ENCODE measurements at places on chromosomes 1 and 21.

- DNase-seq: no peak
Measured at GRCh38 chr1:177981200-177981599, 11.3 kb upstream of the SEC16B start.

- no peak for DNase-seq
Measured at GRCh38 chr1:28577738-28578536, 14.1 kb upstream of the RAB42 start.

DNA sequence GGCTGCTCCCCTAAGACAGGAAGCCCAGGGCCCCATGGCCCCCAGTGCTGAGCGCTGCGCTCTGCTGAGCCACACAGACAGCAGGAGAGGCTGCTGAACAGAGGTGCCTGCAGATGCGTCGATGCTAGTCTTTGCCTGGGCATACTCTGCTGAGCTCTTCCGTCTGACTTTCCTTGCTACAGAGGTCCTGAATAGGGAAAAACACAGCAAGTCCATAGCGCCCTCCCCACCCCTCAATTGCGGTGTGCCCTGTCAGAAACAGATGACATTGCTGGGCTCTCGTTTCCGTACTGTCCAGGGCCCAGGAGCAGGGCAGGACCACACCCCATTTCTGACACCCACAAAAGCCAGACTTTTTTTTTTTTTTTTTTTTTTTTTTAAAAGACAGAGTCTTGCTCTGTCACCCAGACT is 252.5 kb downstream of the SDCCAG8 start:
- no peak for DNase-seq

DNA sequence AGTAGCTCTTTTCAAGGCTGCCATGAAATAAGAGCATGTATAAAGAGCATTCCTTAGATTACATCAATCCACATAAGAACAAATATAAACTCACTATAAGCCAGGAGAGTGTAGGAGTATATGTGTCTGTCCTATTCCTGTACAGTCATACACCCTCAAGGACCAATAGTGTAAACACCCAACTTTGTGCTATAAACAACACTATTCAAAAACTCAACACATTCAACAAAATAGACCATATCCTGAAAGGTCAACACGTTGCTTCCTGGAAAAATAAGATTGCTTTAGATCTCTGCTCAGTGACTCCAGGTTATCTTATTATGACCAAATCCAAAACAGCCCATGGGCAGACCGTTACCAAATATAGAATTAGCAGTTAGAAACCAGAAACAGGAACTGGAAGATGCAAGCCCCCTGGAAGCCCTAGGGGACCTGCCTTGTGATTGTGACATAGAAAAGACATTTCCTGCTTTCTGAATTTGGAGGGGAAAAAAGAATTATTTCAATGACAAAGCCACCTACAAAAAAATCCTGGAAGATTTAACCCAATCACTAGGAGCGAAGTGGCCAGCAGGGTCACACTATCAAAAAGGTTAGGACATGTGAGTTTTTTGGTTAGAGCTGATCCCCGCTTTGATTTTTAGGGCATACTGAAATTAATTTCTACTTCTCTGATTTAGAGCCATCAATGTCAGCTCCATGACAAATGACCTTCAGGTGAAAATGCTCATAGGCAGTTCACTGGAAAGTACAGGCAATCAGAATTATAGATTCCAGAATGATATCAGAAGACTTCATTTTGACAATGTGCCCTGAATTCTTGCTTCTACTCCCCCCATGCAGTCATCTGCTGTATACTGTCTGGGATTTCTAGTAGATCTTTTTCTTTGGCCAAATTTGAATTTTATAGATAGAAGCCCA is 59.9 kb downstream of the LRRC8C start:
- no peak for DNase-seq

- no peak for DNase-seq
Measured at GRCh38 chr1:18058981-18059605, 48.5 kb upstream of the IGSF21 start.

GRCh38 chr1:47478090-47478489 is 40.2 kb downstream of the FOXD2 start:
- no peak for DNase-seq

DNA sequence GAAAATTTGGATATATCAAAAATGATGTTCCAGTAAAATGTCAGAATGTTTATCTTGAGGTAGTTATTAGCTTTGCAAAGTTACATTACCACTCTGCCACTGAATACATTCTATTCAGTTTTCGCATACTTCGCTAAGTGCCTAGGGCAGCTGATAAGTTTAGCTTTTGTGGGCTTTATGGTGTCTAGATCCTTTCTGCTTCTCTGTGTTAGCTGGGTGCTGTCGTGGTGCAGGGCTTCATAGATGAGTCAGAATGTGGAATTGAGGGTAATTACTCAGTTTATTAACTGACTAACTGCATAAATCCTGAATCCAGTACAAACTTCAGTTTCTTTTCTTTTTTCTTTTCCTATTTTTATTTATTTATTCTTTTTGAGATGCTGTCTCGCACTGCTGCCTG is 21.5 kb downstream of the NCAM2 start:
- no peak for DNase-seq

DNA sequence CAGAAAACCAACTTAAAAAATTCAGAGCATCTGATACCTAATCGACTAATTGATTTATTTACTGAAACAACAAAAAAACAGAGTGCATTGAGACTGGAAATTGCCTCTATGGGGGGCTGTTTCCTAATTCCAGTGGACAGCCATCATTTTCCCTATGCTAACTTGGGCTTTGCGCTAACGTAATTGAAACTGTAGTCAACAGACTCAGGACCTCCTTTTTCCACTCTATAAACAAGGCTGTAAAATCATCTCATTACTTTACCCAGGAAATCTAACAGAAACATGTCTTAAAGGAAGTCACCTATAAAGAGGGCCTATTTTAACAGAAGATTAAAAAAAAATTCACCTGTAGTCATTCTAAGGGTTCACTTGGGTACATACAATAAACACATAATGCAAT is 2.1 kb downstream of the ERG start:
- no peak for DNase-seq

- DNase-seq: no peak
Measured at GRCh38 chr1:22841142-22841541, 130.5 kb downstream of the EPHB2 start.

DNA sequence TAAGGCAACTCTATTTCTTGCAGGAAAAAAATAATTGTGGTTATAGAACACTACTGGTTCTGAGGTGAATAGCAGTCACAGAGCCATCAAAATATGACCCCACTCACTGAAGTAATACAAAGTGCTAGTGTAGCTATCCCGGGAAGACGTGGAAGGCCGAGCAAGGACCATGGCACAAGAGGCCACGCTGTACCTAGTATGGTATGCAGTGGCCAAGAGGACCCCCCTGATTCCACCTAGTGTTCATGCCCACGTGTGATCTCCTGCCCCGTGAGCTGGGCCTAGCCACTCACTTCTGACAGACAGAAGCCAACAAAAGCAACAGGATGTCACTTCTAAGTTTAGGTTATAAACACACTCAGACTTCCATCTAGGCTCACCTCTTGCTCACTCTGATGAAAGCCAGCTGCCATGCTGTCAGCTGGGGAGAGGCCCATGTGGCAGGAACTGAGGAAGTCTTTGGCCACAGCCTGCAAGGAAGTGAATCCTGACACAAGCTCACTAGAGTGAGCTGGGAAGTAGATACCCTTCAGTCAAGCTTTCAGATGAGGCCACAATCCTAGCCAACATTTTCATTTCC is 21.7 kb upstream of the LSS start:
- no peak for DNase-seq

- DNase-seq: no peak
Measured at GRCh38 chr1:110714374-110714995, 39.7 kb upstream of the KCNA3 start.

DNA sequence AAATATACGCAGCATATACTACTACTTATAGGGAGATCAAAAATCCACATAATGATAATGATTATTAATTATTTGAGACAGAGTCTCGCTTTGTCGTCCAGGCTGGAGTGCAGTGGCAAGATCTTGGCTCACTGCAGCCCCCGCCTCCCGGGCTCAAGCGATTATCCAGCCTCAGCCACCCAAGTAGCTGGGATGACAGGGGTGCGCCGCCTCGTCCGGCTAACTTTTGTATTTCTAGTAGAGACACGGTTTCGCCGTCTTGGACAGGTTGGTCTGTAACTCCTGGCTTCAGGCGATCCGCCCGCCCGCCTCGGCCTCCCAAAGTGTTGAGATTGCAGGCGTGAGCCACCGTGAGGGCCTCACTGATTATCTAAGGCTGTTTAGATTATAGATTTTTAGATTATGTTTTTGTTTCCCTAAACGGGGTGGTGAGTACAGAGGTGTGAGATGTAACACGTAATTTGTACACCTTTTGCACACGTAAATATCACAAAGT is 548 bp upstream of the SLC25A33 start:
- peak; percentile 62 for DNase-seq

- no peak for DNase-seq
Measured at GRCh38 chr1:207745839-207746767, 5.8 kb upstream of the CD46 start.

DNA sequence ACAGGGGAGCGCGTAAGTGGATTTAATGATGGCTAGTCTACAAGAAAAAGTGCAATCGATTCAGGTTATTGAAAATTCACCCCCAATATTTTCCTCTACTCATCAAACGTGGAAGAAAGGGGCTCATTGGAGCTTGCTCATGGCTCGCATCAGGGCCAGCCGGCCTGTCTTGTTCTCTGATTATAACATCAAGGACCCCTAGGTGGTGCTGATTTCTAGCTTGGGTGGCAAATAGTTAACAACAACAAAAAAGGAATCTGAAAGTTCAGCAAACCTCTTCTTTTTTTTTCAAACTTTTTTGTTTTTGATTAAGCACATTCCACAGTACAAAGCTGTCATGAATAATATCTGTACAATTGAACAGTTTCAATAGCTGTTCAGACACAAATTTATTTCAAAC is 35.8 kb upstream of the SOD1 start:
- no peak for DNase-seq

- DNase-seq: no peak
Measured at GRCh38 chr1:64480999-64481772, 11.3 kb downstream of the CACHD1 start.

Data from ecto neural progenitor cell (in vitro differentiated cells).